ENCODE measurements at places on chromosomes 2 and 18.

- no peak for DNase-seq
Measured at GRCh38 chr2:44247924-44248323, 27.4 kb upstream of the SLC3A1 start.

- DNase-seq: no peak
Measured at GRCh38 chr2:166764216-166764615, 124.1 kb upstream of the XIRP2 start.

GRCh38 chr2:176156301-176156806 lies 753 bp upstream of the HOXD3 start:
- no peak for DNase-seq

DNA sequence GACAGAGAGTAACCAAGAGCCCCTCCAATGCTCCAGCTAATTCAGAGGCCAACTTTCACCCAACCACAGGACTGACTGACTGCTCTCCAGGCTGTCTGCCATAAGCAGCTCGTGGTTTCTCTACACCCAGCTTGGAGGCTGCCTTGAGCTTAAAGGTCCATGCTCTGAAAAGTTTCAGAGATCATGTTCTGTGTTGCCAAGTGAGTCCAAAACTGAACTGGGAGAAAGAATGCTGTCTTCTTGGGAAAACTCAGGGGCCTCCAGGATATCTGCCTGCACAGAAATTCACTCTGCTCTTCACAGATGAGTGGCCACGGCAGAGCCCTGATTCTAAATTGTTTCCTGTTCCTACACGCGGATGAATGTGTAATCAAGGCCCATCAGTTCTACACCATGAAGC lies 51.1 kb downstream of the LPIN2 start:
- peak; percentile 36 for DNase-seq

- no peak for DNase-seq
Measured at GRCh38 chr18:23499291-23499781, 4.0 kb upstream of the RMC1 start.

DNA sequence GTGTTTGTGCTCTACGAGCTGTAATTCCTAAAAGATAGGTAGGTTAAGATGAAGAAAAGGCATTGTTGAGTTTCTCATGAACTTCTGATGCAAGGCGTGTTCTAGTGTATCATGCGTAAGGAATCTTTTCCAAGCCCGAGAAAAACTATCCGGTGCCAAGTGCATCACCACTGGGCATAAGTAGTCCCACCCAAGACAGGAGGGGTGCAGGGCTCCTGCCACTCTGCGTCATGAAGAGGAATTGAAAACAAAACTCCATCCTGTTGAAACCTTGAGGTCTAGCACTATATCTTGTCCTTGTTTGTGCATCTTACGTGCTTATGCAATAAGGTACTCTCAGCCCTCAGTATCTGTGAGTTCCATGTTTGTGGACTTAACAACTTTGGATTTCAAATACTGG lies 45.7 kb downstream of the RAB31 start:
- no peak for DNase-seq

Data from C1 segment of cervical spinal cord (tissue), 14 donors.